ENCODE measurements at places on chromosomes 16 and 17. TPM values are rescaled to one million over a fixed set of nuclear protein-coding genes. Genes with fewer than 3 reads are reported as not detected.

Gene OTOP3
- total RNA-seq, result not detected

Gene BAHCC1
- 25.2 TPM for total RNA-seq

Gene MMP15
- total RNA-seq, result 20.7 TPM

Gene KRTAP4-4
- not detected for total RNA-seq

Gene KRTAP9-4
- not detected for total RNA-seq

Gene KRT39
- total RNA-seq, result 0.18 TPM

Gene RCVRN
- total RNA-seq, result not detected

Gene NXN
- total RNA-seq, result 50.2 TPM

Gene SLC6A4
- 0.58 TPM for total RNA-seq

Gene SLFN13
- 9.8 TPM for total RNA-seq

Gene ASPHD1
- 1.3 TPM for total RNA-seq

Gene CTDNEP1
- 77.3 TPM for total RNA-seq

Gene CCDC144A
- 0.29 TPM for total RNA-seq

Gene KRTAP9-2
- not detected for total RNA-seq

Gene CACNA1H
- 32.3 TPM for total RNA-seq

Gene TMC5
- total RNA-seq, result 1.1 TPM

Gene MARVELD3
- total RNA-seq, result 18.3 TPM

Gene INO80E
- total RNA-seq, result 37.4 TPM

Gene CCL16
- total RNA-seq, result not detected

Gene RSL1D1
- total RNA-seq, result 78.8 TPM

Gene ANKRD40CL
- total RNA-seq, result not detected

Gene CCL8
- total RNA-seq, result 0.64 TPM

Gene ITGB3
- total RNA-seq, result 22.5 TPM

Gene ICAM2
- total RNA-seq, result 49.9 TPM
